ENCODE measurements at places on chromosomes 11 and 22.

DNA sequence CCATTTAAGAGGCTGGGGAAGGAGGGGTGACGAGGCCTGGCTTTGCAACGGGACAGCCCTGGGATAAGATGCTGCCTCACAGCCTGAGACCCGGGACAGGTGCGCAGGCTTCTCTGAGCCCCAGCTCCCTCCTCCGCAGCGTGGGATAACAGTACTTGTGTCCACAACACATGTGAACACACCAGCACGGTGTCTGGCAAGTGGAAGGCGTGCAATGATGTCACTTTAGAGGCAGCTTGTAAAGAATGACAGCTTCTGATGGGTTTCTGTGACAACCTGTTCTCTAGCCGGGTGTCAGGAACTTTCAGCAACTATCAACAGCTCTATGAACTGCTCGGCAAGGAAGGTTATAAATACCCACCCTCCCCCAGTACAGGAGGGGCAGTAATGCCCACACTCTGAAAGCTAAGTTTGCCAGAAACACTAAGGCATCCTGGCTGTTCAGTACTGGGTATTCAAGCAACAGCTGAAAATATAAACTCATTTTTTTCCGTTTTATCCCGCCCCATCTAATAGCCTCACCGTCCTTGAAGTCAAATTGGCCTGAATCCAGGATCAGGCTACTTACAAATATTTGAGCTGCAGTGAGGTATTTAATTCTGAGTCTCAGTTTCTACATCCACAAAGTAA, 59.7 kb downstream of the MYH9 start:
- DNase-seq, result peak; percentile 48

DNA sequence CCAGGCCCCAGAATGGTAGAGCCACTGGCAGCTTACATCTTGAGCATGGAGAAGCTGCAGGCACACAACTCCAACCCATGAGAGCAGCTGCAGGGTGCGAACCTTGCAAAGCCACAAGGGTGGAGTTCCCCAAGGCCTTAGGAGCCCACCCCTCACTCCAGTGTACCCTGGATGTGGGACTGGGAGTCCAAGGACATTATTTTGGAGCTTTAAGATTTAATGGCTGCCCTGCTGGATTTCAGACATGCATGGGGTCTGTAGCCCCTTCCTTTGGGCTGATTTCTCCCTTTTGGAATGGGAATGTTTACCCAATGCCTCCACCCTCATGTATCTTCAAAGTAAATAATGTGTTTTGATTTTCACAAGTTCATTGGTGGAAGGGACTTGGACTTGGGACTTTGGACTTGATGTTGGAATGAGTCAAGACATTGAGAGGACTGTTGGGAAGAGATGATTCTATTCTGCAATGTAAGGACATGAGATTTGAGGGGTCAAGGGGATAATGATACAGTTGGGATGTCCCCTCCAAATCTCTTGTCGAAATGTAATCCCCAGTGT, 1.1 kb upstream of the KRTAP5-7 start:
- no peak for DNase-seq

DNA sequence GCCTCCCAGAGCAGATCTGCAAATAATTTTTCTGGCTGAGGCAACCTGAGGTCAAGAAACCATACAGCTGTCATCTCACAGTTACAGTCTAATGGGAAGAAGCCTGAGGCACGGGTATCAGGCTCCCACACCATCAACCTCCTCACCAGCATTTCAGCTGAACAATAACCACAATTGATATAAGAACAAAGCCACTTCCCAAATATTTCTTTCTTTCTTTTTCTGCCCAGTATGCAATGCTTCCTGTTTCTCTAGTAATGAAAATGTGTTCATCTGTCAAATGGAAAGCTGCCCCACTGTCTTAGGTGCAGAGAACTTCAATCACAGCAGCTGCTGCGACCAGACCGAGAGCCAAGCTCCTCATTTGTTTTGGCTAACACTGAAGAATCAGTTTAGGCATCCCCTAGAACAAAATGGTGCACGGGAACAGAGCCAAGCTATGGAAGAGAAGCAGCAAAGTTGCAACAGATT, 108.4 kb downstream of the BLID start:
- no peak for DNase-seq

DNA sequence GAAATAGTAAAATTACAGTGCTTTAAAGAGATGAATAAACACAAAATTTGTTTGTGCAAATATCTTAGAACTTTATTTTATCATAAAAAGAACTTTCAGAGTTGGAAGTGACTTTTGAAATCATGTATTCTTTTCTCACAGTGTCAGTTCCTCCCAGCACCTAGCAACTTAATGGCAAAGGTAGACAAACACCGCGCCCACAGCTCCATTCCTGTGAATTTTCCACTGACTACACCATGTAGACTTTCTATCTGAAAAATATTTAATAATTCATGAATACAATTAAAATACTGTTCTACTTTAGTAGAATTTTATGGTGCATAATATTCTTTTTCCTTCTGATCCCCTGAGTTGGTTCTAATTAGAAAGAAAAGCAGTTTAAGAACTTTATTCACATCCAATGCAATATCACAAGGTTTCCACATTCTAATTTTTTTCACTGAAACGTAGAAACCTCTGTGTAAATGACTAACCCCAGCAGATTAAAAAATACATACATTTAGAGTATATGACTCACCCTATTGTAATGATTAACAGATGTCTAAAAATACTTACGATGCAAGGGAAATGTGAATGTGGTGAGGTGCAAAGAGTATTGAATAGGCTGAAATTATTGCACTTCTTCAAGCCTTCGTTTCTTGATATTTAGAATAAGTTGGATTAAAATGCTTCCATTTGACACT, 218.2 kb upstream of the CCDC179 start:
- no peak for DNase-seq

DNA sequence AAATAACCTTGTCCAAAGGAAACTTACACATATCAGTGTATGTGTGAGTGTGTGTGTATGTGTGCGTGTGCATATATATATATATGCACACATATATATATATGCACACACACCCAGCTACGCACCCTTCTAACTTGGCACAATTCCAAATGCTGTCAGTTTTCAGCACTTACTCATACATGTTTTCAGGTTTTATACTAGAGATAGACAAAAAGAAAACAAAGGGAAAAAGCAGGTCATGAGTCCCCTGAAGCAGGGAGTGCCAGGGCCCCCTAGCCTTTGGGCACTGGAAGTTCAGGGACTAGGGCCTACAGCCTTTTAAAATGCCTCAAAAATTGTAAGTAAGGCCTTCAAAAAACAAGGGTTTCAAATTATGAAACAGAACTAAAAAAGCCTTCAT, 265.4 kb downstream of the CADM1 start:
- no peak for DNase-seq
